Osteocyte (in vitro differentiated cells): ENCODE measurements at places on chromosomes 7 and 10.

DNA sequence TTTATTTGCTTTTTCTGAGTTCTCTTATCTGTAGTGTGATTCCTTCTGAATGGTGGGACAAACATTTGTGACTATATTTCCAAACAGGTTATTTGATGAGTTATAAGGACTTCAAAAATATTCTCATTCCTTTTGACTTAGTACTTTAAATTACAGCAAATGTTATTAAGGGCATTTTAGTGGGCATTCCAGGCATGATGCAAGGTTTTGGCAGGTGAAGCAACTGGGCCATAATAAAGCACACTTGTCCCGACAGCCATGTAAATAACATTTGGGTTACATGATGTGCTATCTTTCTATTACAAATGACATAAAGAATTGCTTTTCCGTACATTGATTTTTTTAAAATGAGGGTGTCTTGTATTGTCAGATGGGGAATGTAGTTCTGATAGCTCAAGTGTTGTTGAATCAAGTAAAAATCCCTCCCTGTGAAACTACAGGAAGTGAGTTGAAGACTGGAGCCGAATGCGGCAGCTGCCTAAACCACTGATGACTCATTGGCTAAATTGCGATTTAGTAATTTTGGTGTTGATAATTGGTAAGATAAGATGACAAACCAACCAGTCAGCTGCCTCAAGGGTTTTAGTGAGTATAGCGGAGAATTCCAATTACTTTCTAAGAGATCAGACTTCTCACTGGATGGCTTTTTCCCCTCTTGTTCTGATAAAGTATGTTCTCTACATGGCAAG lies 231.3 kb upstream of the NPY start:
- H3K4me1 ChIP-seq = peaks cover 8% of the 10 kb centered on the region
- no peak overlapping the region for H3K27ac ChIP-seq
- no peaks in the 10 kb centered on the region for H3K36me3 ChIP-seq

DNA sequence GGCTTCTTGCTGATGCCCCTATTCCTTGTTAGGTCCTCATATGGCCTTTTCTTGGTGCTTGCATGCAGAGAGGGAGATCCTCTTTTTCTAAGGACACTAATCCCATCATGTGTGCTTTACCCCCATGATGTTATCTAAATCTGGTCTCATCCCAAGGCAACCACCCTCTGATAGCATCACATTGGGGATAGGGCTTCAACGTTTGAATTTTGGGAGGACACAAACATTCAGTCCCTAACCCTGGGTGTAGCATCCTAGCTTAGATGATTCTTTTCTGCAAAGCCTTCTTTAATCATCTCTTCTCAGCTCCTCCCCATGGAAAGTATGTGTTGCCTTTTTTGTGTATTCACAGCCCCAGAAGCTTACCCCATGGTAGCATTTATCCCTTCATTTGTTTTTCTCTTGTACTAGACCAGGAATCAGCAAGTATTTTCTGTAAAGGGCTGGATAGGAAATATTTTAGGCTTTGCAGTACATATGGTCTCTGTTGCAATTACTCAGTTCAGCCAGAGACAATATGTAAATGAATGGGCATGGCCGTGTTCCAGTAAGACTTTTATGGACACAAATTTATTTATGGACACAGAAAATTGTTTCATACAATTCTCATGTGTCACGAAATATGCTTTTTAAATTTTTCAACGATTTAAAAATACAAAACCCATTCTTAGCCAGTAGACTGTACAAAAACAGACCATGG lies 101.5 kb upstream of the CSTF2T start:
- no peak for DNase-seq
- H3K36me3 ChIP-seq = no peaks in the 10 kb centered on the region
- peaks cover 4% of the 10 kb centered on the region for H3K4me1 ChIP-seq
- no peak overlapping the region for H3K27ac ChIP-seq
- no peaks in the 10 kb centered on the region for H3K27me3 ChIP-seq

DNA sequence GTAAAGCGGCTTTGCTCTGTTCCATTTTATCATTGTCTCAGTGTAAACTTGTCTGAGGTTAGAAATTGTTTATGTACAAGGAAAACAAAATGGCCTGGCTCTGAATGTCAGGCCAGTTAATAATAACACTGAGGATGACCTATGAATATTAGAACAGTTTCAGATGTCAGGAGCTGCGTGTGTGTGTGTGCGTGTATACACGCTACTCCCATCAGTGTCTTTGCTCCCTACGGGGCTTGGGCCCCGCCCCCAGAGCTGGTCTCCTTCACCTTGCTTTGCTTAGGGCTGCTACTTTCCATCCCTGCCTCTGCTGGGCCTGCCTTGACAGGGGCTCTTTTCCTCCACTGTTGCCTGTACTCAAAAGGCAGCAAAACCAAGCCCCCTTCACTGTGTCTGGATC lies 142.3 kb upstream of the BET1 start:
- H3K27me3 ChIP-seq = no peaks in the 10 kb centered on the region
- H3K27ac ChIP-seq = peak overlapping the region; percentile 95
- H3K36me3 ChIP-seq = no peaks in the 10 kb centered on the region
- H3K4me3 ChIP-seq = no peak overlapping the region
- H3K4me1 ChIP-seq = peaks cover 72% of the 10 kb centered on the region

DNA sequence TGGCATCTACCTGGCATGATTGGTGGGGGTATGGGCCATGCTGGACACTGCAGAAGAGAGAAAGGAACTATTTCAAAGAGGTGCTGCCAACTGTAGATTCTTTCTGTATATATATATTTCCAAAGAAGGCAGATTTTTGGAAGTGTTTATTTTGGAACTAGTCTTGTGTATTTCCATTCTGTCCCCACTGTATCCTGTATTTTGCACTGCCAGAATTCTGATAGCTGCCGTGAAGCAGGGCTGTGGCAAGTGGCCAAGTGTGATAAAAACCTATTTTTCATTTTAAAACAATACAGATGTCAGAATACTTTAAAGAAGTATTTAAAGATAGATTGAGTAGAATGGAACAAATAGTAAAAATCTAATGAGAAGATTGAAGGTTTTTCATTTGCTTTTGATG lies 17.1 kb downstream of the MCU start:
- peak overlapping the region; percentile 56 for H3K4me3 ChIP-seq
- H3K36me3 ChIP-seq = no peaks in the 10 kb centered on the region
- no peaks in the 10 kb centered on the region for H3K27me3 ChIP-seq
- no peak for DNase-seq

DNA sequence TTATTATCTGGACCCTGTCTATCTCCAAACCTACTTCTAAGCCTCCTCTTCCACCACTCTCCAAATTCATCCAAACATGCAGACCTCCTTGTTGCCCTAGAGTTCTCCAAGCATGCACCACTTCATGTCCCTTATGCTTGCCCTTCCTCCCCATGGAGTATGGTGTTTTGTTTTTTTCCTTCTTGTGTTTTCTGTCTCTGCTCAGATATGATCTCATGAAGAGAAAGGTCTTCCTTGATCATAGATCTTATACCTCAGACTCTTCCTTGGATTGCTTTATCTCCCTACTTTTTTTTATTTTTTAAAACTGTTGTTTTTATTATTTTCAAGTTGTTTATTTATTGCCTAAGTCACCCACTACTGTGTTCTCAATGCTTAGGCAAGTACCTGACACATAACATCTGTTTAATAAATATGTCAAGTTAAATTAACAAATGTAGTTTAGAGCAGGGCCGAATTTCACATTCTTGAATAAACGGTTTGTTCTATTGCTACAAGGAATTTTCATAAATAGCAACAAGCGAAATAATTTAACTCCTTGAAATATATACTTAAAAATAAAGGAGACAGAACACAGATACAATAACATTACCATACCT lies 84.5 kb downstream of the HGF start:
- peak overlapping the region; percentile 30 for H3K4me3 ChIP-seq
- peak overlapping the region; percentile 90 for H3K27ac ChIP-seq
- peaks cover 72% of the 10 kb centered on the region for H3K4me1 ChIP-seq
- DNase-seq = no peak
- peaks cover 5% of the 10 kb centered on the region for H3K36me3 ChIP-seq

DNA sequence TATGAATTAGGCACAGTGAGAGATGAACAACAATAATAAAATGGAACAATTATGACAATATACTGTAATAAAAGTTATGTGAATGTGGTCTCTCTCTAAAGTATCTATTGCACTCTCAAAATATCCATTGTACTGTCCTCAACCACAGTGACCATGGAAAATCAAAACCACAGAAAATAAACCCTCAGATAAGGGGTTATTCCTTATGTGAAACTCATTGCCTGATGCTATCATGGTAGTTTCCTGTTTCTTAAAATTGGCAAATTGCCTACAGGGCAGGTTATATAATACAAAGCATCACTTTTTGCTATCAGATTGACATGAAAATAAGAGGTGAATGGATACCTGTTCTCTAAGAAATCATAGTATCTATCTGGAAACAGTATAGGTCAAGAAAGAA lies 3.8 kb downstream of the MCM10 start:
- no peak overlapping the region for H3K4me3 ChIP-seq
- H3K27ac ChIP-seq = no peak overlapping the region
- DNase-seq = no peak
- H3K36me3 ChIP-seq = peaks cover 2% of the 10 kb centered on the region
- peaks cover 16% of the 10 kb centered on the region for H3K4me1 ChIP-seq

DNA sequence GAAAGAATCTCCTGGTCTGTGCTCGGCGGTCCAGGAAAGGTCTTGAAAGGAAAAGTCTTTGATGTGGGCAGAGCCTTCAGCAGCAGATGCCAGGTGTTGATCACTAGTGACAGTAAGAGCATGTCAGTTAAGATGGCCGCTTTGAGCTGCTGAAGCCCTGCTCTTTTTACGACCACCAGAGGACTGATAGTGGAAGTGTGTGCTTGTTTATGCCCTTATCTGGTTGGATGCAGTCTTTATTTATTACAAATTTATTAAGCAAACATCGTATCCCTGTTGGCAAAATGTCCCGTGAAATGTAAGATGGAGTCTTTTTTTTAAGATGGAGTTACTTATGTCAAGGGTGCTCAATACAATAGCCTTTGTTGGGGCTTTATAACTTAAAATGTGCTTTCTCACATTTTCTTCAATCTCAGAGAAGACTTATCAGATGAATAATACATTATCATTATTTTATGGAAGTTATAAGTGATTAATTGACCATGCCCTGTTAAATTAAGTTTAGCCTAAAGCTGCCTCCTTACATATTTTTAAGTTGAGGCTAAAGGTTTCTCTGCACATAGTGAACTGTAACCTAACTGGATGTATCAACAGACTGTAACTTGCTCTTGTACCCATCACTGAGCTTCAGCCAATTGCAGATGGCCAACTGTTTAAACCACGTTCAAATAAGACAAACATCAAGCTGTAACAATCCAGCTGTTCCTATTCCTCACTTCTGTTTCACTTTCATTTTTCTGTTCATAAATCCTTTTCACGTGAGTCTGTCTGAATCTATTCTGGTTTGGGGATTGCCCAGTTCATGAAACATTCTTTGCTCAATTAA lies 97.4 kb upstream of the PIK3CG start:
- no peaks in the 10 kb centered on the region for H3K36me3 ChIP-seq
- H3K4me1 ChIP-seq = peaks cover 39% of the 10 kb centered on the region
- H3K27ac ChIP-seq = peak overlapping the region; percentile 66

DNA sequence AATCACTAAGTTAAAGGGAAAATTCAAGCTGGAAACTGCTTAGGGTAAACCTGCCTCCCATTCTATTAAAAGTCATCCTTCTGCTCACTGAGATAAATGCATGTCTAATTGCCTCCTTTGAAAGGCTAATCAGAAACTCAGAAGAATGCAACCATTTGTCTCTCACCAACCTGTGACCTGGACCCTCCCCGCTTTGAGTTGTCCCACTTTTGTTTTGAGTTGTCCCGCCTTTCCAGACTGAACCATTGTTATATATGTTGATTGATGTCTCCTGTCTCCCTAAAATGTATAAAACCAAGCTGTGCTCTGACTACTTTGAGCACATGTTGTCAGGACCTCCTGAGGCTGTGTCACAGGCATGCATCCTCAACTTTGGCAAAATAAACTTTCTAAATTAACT lies 378.4 kb downstream of the KIF20B start:
- no peak for DNase-seq
- no peak overlapping the region for H3K4me3 ChIP-seq
- H3K27me3 ChIP-seq = no peaks in the 10 kb centered on the region
- H3K36me3 ChIP-seq = no peaks in the 10 kb centered on the region
- H3K4me1 ChIP-seq = no peaks in the 10 kb centered on the region
- no peak overlapping the region for H3K27ac ChIP-seq

DNA sequence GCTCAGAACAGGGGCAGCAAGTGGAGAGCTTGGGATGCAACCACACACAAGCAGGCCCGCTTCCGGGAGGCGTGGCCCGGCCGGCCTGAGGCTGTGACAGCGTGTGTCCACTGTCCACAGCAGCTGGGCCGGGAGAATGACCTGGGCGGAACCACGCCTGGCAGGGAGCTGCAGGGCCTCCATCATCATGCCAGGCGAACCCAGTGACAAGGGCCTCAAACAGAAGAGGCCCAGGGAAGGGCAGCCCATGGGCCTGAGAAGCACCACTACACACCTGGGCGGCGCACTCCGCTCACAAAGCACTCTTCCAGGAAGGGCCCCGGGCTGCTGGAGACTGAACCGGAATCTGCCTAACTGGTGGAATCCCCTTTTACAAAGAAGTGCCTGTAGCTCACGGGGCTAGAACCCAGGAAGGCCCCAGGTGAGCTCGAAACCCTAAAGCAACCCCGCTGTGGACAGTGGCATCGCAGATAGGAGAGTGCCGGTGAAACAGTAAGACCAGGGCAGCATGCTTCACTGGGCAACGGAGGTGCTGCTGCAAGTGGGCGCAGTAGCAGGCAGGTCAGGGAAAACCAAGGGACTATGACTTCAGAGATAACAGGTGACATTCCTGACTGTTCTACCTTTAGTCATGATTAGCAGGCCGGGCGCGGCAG lies 66.0 kb downstream of the MAD1L1 start:
- DNase-seq = peak; percentile 72
- H3K4me3 ChIP-seq = no peak overlapping the region

- no peaks in the 10 kb centered on the region for H3K27me3 ChIP-seq
- no peak for DNase-seq
- no peaks in the 10 kb centered on the region for H3K36me3 ChIP-seq
- no peak overlapping the region for H3K27ac ChIP-seq
- H3K4me1 ChIP-seq = no peaks in the 10 kb centered on the region
Measured at GRCh38 chr10:130362308-130362761, 226.1 kb downstream of the GLRX3 start.

DNA sequence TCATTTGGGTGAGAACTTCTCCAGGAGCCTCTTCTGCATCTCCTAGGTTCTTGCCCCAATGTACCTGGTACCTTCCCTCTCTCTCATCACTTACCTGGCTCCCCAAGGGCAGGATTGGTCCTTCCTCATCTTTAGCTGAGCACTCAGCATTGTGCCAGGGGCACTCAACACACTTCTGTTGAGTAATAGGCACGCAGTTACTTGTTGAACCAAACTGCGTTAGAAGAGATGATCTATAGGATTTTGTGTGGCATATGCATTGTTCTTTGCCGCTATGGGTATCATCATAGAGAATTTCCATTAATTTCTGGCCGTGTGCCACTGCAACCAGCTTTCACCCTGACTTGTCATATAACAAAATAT lies 16.4 kb downstream of the TBXAS1 start:
- no peaks in the 10 kb centered on the region for H3K36me3 ChIP-seq
- H3K27me3 ChIP-seq = peaks cover 30% of the 10 kb centered on the region
- H3K4me3 ChIP-seq = no peak overlapping the region
- no peak overlapping the region for H3K27ac ChIP-seq
- H3K4me1 ChIP-seq = no peaks in the 10 kb centered on the region
